ENCODE measurements at places on chromosomes 3 and 15.

- no peak for DNase-seq
Observed at GRCh38 chr3:37885814-37886213, 24.1 kb downstream of the CTDSPL start.

DNA sequence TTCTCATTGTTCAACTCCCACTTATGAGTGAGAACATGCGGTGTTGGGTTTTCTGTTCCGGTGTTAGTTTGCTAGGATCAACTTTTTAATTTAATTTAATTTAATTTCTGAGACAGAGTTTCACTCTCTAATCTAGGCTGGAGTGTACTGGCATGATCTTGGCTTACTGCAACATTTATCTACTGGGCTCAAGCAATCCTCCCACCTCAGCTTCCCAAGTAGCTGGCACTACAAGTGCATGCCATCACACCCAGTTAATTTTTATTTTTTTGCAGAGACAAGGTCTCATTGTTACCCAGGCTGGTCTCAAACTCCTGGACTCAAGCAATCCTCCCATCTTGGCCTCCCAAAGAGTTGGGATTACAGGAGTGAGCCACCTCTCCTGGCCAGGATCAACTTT is 82.7 kb downstream of the GPR156 start:
- no peak for DNase-seq

GRCh38 chr15:94793207-94793606 is 561.8 kb downstream of the MCTP2 start:
- DNase-seq: no peak

DNA sequence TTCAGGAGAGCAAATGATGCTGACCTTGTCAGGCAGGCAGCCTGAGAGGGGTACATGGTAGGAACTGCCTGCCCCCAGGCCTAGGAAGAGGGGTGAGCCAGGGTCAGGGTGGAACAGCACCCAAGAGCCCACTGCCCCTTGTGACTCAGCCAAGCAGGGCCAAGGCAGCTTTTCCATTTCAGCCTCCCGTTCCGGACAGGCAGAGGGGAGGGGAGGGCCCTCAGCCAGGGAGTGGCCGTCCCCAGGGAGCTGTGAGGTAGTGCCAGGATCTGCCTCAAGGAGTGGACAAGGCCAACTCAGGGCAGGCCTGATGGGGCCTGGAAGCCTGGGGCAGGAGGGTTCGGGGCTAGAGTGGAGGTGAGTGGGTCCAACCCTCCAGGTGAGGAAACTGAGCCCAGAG is 5.1 kb upstream of the ANKRD63 start:
- DNase-seq: no peak

DNA sequence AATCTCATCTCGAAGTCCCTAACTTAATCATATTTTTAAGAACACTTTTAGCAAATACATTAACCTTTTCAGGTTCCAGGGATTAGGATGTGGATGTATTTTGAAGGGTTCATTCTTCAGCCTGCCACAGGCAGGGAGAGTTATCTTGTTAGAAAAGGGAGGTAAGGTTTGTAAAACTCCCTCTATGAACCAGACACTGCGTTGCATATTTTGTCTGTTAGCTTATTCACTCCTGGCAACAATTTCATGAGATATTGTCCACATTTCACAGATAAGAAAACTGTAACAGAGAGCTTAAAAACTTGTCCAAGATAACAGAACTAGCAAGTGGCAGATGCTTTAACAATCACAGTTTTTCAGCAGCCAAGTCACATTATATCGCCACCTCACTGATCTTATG is 155.4 kb downstream of the DIPK2A start:
- DNase-seq: no peak

DNA sequence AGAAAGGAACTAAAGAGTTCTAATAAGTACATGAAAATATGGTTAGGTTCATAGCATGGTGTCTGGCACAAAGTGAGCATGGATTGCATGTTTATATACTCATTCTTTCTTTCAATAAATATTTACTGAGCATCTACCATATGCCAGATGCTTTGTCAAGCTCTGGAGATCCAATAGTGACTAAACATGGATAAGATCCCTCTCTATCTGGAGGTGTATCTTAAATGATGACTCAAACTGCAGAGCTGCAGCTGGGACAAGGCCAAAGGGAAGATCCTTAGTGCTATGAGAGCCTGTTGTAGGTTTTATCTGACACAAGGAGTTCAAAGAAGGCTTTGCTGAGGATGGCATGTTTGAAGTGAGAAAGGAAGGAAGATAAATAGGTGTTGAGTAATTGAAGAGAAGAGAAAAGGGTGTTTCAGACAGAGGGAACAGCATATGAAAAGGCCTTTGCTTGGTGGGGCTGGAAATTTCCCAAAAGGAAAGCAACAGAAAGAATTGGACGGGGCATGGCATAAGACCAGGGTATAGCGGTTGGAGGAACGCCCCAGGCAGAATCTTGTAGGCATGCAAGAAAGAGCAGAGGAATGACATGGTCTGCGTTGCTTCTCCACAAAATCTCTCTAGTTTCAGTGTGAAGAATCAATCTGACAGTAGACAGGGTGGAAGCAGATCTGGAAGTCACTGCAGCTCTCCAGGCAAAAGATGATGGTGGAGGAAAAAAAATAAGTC is 239.9 kb upstream of the LRTM1 start:
- DNase-seq: no peak

All from NCI-H1694 treated with DMSO at 0.1 percent for 48 hours (cell line).